ENCODE measurements at places on chromosomes 2 and 18.

- DNase-seq: no peak
Measured at GRCh38 chr2:156779416-156780120, 343.4 kb downstream of the GPD2 start.

- no peak for DNase-seq
Measured at GRCh38 chr2:216119146-216119545, 10.0 kb downstream of the XRCC5 start.

DNA sequence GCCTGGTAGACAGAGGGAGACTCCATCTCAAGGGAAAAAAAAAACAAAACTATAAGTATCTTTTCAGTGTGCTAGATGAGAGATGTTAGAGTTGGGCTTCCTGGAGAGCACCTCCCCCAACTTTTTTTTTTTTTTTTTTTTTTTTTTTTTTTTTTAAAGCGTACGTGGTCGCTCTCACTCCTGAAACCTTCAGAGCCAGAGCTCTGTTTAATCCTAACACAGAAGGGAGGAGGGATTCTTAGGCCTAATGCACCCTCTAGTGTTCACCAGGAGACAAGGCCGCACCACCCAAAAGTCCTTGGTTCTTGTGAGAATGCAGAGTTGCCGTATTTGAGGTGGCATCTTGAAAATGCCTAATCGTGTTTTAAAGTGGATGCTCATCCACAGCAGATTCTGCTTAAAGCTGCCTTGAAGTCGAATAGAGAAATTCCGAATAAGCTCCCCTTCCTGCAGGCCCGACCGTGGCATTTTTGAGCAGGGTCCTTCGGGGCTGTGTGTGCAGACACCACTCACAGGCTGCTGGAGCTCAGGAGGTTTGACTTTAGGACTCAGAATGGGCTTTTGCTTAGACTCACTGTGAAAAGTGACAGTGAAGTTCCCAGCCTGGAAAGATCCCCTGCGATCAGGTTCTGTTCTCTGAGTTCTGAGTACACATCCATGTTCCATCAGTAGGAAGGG lies 252.6 kb downstream of the AGAP1 start:
- DNase-seq: peak; percentile 89

- DNase-seq: no peak
Measured at GRCh38 chr18:10139783-10140410, 226.1 kb downstream of the VAPA start.

GRCh38 chr18:41982942-41983660 lies 28.1 kb downstream of the PIK3C3 start:
- no peak for DNase-seq

DNA sequence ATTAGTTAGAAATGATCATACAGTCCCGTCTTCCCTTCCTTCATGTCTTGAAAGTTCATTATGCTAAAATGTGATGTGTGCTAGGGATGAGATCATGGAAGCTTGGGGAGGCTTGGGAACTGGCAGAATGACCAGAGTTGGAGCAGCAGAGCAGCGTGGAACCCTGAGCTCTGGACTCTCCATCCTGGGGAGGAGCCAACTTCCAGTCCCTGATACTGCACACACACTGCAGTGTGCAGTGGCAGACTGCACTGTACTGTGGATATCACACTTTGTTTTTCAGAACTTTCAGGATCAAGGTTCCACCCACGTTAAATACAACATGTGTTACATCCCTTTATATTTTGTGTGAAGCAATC lies 27.3 kb upstream of the GREB1 start:
- DNase-seq: no peak

DNA sequence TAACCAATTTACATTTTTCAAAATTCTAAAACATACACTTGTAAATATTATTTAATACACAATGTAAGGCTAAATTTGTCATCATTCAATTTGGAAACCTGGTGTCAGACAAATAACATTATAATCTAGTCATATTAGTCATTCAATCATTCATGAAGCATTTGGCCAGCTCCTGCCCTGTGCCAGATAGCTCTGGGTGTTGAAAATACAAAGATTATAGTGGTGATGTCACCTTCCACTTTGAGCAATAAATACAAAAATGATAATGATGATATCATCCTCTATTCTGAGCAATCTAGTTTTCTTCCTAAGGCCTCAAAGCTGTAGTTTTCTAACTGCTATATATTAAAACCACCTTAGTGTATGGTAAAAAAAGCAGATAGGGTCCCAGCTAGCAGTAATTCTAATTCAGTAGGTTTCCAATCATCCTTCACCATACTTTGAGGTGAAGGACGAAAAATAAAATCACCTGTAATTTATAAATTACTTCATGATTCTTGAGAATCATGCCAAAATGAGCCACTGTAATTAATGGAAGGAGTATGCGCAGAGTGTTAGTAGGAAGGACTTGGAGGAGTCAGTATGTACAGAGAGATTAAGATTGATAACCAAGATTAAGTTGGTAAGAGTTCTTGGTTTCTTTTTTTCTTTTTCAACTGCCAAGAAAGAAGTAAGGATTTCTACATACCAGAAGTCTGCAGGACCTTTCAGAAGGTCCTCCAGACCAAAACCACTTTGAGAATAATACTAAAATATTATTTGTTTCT lies 23.2 kb downstream of the MEMO1 start:
- peak; percentile 50 for DNase-seq

DNA sequence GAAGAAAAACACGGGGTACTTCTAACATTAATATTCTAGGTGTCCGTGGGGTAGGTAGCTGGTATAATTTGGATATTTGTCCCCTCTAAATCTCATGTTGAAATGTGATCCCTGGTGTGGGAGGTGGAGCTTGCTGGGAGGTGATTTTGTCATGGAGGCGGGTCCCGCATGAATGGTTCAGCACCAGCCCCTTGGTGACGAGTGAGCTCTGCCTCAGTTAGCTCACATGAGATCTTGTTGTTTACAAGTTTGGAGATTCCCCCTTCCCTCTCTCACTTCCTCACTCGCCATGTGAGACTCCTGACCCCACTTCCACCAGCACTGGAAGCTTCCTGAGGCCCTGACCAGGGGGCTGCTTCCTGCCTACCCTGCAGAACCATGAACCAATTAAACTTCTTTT lies 35.4 kb upstream of the DNER start:
- DNase-seq: no peak

DNA sequence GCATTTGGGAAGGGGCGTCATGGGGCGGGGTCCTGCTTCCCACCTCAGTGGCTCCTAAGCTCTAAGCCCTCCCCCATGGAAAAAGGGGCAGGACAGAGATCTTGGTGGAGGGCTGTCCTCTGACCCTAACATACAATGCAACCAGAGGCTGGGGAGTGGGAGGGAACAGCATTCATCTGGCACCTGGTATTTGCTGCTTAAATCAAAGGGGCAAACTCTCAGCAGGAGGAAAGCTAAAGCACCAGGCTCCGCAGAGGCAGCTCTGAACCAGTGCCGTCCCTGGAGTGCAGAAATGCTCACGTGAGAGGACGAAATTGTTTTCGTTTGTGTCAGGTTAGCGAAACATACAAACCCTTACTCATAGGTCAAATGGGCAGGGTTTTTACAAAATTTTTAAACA lies 92.7 kb upstream of the PXDN start:
- DNase-seq: no peak

DNA sequence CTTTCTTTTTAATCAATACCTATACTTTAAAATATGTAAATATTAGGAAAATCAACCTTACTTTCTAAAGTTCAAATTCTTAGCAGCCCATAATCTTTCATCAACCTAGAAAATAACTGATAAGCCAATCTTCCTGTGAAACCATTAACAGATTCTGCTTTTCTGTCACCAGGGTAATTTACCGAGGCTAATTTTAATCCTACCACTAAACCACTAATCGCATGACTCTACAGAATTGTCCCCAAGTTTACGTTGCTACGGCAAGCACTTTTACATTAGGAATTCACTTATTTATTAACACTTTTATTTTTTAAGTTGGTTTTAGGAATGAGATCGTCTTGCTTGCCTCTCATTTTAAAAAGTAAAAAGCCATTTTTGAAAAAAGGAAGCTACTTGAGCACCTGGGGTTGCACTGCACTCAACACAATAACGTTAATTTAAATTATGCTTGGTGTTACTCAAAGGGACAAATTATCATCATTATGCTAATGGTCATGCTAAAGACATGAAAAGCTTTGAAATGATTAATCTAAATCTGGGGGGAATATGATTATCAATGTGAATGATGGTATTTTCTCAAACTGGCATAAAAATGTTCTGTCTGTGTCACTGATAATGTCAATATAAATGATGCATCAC lies 10.2 kb downstream of the ZNF516 start:
- no peak for DNase-seq

GRCh38 chr2:207230261-207231105 lies 64.7 kb upstream of the KLF7 start:
- DNase-seq: no peak

- DNase-seq: no peak
Measured at GRCh38 chr2:6917761-6918421, 679 bp downstream of the RNF144A start.

DNA sequence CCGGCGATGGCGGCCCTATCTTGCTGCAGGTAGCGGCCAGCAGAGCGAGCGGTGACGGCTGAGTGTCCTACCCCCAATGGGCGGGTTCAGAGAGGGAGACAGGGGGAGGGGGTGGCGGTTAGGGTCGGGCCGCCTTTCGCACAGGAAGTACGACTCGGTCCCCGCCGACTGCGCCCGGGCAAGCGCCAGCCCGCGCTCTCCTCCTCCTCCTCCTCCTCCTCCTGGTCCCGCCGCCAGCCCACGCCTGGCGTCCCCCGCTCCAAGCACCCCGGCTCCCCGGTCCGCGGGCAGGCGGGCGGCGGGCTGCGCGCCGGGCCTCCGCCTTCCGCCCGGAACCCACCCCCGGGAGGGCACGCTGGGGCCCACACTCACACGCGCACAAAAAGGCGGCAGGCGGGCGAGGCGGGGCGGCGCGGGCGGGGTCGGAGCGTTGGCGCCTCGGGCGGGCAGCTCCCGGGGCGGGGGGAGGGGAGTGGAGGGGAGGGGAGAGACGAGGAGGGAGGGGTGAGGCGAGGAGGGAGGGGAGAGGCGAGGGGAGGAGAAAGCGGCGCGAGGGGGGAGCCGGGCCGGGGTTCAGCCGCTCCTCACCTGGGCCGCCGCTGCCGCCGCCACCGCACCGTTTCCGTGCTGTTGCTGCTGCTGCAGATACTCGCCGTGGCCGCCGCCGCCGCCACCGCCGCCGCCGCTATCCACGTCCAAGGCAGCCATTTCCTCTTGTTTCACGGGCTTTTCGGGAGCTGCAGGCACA lies 1.2 kb downstream of the SP3 start:
- DNase-seq: peak; percentile 75

GRCh38 chr2:72129681-72130340 lies 17.9 kb downstream of the CYP26B1 start:
- DNase-seq: no peak

DNA sequence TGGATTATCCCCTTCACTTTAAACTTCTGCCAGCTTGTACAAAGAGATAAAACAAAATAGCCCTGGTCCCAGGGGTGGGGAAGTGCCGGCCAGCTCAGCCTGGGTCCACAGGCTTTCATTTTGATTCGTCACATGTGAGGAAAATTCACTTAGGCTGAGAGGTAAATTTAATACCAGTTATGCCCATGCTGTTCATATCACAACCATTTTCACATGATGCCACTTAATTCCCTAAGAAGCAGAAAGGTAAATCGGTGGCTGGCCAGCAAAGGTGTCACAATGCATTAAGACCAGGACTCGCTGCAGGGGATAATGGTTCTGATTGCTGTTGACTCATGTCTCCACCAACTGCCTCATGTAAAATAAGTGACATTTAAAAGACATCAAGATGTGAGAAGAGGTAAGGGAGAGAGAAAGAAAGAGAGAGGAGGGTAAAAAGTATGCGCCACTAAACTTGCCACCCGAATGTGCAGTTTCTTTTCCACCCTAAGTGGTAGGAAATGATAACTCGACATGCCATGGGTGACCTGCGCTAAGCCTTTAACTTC lies 261.0 kb upstream of the SIX3 start:
- no peak for DNase-seq

GRCh38 chr2:128196026-128196425 lies 105.0 kb downstream of the UGGT1 start:
- no peak for DNase-seq

DNA sequence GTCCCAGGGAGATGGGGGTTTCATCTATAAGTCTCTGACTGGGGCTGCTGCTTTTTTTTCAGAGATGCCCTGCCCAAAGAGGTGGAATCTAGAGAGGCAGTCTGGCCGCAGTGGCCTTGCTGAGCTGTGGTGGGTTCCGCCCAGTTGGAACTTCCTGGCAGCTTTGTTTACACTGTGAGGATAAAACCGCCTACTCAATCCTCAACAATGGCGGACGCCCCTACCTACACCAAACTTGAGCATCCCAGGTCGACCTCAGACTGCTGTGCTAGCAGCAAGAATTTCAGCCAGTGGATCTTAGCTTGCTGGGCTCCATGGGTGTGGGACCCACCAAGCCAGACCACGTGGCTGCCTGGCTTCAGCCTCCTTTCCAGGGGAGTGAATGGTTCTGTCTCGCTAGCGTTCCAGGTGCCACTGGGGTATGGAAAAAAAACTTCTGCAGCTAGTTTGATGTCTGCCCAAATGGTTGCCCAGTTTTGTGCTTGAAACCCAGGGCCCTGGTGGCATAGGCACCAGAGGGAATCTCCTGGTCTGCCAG lies 152.6 kb upstream of the CYP26B1 start:
- no peak for DNase-seq

DNA sequence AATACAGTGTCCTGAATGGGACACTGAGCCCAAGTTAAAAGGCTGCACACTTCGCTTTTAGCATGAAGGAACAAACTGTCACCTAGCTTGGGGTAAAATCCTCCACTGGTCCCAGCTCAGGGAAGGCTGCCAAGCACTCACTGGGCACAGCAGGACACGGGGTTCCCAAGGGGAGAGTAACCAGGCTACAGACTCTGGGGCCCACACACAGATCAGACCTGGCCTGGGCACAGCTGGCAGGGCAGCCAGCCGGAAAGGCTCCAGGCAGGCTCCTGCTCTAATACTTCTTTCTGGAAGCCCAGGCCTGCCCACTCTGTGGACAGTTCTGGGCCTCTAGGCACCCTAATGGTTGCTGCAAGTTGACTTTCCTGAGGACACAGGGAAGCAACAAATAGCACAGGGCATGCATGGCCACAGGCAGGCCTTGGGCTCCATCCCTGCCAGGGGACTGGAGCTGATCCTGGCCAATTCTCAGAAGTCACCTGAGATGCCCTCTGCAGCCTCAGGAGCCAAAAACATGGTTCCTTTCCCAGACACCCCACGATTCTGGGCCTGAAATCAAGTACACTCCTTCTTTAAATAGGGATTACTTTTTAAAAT lies 18.7 kb upstream of the SULT1C3 start:
- no peak for DNase-seq

- no peak for DNase-seq
Measured at GRCh38 chr2:61015976-61016375, 1.5 kb upstream of the PEX13 start.

Data from hepatic stellate cell (primary cell).